ENCODE measurements at places on chromosomes 11 and 22. TPM values are rescaled to one million over a fixed set of nuclear protein-coding genes. Genes with fewer than 3 reads are reported as not detected.

MIOX gene
- not detected for total RNA-seq

TLCD5 gene
- total RNA-seq, result 5.2 TPM

ACRV1 gene
- not detected for total RNA-seq

INS gene
- total RNA-seq, result not detected

C22orf42 gene
- not detected for total RNA-seq

A4GALT gene
- total RNA-seq, result 9.4 TPM

TRIM48 gene
- not detected for total RNA-seq
